ENCODE measurements at places on chromosomes 6 and 20. TPM values are rescaled to one million over a fixed set of nuclear protein-coding genes. Genes with fewer than 3 reads are reported as not detected.

- no peak for DNase-seq
These were observed 10.9 kb upstream of the KLHL32 start for GRCh38 chr6:96913621-96914020.

GRCh38 chr6:160088069-160088783 lies 33.4 kb upstream of the SLC22A1 start:
- DNase-seq: peak; percentile 91

DNA sequence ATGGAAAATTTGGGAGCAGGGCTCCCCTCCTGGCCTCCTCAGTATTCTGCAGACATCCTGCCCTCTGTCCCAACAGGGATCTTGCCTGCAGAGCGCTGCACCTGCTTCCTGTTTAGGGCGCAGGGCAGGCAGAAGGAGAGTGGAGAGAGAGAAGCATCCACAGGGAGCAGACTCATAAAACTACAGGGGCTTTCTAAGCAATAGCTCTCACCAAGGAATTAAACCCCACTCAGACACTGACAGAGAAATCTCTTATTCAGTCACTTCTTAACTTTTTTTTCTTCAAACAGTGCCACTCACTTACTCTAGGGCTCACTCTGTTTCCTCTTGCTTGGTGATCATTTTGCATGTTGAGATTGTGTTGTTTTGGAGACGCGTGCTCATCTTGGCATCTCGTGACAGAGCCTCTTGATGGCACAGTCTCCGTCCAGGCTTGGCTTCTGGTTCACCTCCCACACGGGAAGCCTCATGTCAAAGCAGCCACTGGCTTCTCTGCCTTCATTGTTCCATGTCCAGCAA lies 153.1 kb upstream of the INSM1 start:
- DNase-seq: no peak

DNA sequence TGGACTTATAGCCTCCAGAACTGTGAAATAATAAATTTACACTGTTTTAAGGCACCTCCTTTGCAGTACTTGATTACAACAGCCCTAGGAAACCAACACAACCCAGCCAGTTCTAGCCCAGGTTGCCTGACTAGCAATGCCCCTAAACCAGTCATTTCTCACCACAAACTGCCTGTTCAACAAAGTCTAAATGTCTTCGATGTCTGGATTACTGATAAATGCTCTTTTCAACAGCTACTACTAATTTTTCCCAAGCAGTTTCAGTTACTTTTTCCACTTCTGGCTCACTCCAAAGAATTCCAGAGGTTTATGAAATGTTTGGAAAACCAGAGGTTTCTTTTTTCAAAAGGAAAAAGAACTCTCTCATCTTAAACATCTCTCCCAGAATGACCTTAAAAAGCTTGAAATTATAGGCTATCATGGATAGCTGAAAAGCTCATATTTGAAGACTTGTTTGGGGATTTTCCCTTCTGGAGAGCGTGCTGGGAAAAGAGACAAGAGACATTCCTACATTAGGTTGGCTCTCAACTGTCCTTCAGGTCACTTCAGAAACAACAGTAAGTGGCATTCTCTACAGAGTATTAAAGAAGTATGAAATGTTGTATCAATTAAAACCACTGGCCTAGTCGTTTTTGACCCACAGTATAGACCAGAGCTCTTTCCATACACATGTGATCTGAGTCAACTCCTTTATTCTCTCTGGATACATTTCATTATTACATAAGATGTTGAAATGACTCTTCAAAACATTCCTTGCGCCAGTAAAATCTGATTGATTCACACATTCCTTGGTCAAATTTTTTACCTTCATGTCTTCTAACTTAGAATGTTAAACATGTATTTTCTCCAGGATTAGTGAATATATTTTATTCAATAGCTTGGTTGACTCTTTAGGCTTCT lies 265.9 kb downstream of the COL12A1 start:
- DNase-seq: peak; percentile 36

The GJA10 gene
- total RNA-seq: not detected

DNA sequence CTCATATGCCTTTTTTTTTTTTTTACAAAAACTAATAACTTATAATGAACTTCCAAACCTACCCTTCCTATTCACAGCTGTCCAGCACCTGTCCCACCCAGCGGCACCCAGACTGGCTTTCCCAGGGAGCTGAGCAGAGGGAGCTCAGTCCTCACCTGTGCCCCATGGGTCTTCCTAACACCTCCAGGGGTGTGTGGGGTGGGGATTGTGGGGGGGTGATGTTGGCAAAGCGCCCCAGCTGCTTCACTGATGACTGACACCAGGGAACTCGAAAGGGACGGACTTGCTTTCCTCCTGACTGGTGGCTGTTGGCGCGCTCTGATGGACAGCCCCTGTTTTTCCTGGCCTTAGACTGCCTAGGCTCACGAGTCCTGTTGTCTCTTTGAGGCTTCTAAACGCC lies 14.2 kb upstream of the SYNJ2 start:
- DNase-seq: no peak

GRCh38 chr6:91566467-91566866 lies 979.6 kb upstream of the MAP3K7 start:
- DNase-seq: no peak

The TAP1 gene
- 11.9 TPM for total RNA-seq

- DNase-seq: no peak
These were observed 6.5 kb upstream of the BPIFB1 start for GRCh38 chr20:33276303-33277113.

The PTCRA gene
- total RNA-seq: not detected

GRCh38 chr20:64052987-64053840 lies 3.8 kb upstream of the SOX18 start:
- no peak for DNase-seq

GRCh38 chr6:152348116-152348515 lies 289.0 kb downstream of the SYNE1 start:
- DNase-seq: no peak
